ENCODE measurements at places on chromosomes 6 and 20.

DNA sequence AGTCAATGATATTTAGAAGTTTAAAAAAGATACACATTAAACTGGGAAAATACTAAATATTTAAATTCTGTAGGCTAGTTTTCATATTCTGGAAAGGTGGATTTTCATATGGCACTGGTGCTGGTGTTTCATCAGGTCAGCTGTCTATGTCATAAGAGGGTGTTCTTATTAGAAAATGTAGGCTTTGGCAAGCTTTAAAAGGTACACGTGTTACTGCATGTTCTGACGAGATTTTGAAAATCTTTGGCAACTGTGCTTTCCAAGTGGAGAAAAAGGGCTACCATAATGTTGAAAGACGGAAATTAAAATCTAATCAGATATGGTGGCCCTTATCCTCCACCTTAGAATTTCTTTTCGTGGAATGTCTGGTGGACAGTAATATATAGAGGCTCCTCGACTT lies 30.0 kb downstream of the SLC22A3 start:
- DNase-seq: no peak

- no peak for DNase-seq
Observed at GRCh38 chr6:14475306-14475705, 357.7 kb downstream of the CD83 start.

GRCh38 chr20:32479012-32479411 lies 106.1 kb downstream of the NOL4L start:
- no peak for DNase-seq

DNA sequence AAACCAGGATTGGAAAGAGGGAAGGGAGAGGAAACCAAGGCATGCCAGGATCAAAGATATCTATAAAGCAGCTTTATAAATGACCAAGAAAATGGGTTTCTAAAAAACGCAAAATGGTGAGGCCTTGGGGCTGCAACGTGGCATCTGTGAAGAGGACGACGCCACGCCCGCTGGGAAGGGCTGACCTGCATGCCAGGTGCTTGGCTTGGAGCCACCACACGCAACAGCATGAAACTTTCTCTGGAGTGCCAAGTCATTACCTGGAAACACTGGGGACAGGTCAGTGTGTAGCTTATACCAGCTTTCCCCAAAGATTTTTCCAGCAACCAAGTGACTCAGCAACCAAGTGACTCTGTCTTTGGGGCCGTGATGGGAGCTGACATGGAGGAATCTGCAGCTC lies 82.5 kb downstream of the POPDC3 start:
- no peak for DNase-seq

GRCh38 chr6:44339763-44340625 lies 2.5 kb upstream of the SPATS1 start:
- DNase-seq: no peak

GRCh38 chr20:40961686-40962640 lies 66.7 kb upstream of the TOP1 start:
- DNase-seq: no peak

DNA sequence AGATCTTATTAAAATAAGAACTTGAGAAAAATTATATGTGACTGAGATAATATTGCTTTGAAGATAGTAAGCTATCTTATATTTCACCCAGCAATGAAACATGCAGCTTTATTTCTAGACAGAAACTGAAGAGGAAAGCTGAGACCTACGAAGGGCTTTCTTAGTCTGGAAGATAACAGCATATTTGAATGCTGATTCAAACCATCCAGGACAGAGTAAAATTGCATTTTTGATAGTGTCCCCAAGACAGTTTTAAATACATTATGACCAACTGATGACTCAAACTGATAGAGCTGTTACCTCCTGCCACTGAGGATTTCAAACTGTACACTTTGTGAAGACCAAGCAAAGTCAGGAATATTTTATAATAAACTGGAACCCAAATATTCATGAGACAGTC lies 409.6 kb downstream of the GRIK2 start:
- no peak for DNase-seq

- DNase-seq: no peak
Observed at GRCh38 chr6:14784596-14785492, 461.0 kb upstream of the JARID2 start.

- no peak for DNase-seq
Observed at GRCh38 chr6:54702772-54703171, 143.8 kb upstream of the FAM83B start.

GRCh38 chr6:157283330-157283898 lies 39.9 kb downstream of the TMEM242 start:
- no peak for DNase-seq

- DNase-seq: no peak
Observed at GRCh38 chr6:65006788-65007187, 700.2 kb downstream of the EYS start.
